ENCODE measurements at places on chromosomes 5 and 9.

GRCh38 chr5:24789611-24790351 lies 145.0 kb upstream of the CDH10 start:
- H3K36me3 ChIP-seq, result no peaks in the 10 kb centered on the region
- DNase-seq, result no peak
- no peak overlapping the region for H3K27ac ChIP-seq
- peaks cover 5% of the 10 kb centered on the region for H3K4me1 ChIP-seq
- H3K4me3 ChIP-seq, result no peak overlapping the region

DNA sequence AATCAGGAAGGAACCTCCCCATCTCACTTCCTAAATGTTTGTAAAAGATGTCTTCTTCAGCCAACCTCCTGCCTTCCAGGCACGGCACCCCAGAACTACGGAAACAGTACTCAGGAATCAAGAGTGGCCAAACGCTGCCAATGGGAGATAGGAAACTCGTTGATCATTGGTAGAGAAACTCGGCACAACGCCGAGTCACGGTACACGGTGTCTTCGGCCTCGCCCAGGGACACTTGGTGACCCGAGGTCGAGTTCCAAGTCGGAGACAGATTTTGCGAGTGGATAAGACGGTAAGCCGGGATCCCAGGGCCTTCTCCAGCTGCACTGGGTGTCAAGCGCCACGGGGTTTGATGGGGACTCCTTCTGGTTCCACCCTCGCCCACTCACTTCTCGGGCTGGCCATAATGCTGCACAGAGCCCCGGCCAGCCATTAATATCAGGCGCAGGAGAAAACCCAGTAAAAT lies 343 bp downstream of the KIAA0825 start:
- H3K36me3 ChIP-seq, result no peaks in the 10 kb centered on the region
- no peaks in the 10 kb centered on the region for H3K27me3 ChIP-seq
- H3K27ac ChIP-seq, result peak overlapping the region; percentile 89
- H3K4me3 ChIP-seq, result peak overlapping the region; percentile 91
- H3K4me1 ChIP-seq, result peaks cover 28% of the 10 kb centered on the region
- DNase-seq, result no peak

DNA sequence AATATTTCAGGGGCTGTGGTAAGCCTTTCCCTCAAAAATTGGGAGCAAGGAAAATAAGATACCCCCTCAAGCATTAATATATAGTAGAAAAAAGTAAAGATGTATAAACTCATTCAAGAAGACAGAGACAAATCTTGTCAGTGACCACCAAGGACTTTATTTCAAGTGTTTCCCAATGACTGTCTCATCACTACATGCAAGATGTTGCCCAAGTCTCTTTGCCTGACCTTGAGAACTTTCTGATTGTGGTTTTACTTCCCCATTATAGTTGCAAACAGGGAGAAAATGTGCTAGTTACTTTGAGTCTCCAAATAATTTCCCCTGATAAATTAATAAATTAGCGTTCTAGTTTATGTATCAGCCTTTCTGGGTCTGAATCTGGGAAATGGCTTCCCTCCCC lies 4.0 kb upstream of the SLC46A2 start:
- H3K4me1 ChIP-seq, result peaks cover 11% of the 10 kb centered on the region
- H3K27ac ChIP-seq, result no peak overlapping the region
- H3K4me3 ChIP-seq, result no peak overlapping the region
- DNase-seq, result no peak
- peaks cover 18% of the 10 kb centered on the region for H3K27me3 ChIP-seq

GRCh38 chr5:14061106-14061505 lies 82.0 kb upstream of the TRIO start:
- H3K27me3 ChIP-seq, result no peaks in the 10 kb centered on the region
- DNase-seq, result no peak
- H3K4me1 ChIP-seq, result peaks cover 9% of the 10 kb centered on the region
- no peaks in the 10 kb centered on the region for H3K36me3 ChIP-seq
- no peak overlapping the region for H3K27ac ChIP-seq

Measured in chondrocyte (in vitro differentiated cells).